Stimulated activated CD8-positive, alpha-beta memory T cell treated with anti-CD3 and anti-CD28 coated beads, Interleukin-15, amount 100 ng/mL, for 48 hours (primary cell): ENCODE measurements at places on chromosomes 16 and 17.

- peak; percentile 47 for DNase-seq
Observed at GRCh38 chr17:50117202-50118051, 12.5 kb downstream of the SAMD14 start.

DNA sequence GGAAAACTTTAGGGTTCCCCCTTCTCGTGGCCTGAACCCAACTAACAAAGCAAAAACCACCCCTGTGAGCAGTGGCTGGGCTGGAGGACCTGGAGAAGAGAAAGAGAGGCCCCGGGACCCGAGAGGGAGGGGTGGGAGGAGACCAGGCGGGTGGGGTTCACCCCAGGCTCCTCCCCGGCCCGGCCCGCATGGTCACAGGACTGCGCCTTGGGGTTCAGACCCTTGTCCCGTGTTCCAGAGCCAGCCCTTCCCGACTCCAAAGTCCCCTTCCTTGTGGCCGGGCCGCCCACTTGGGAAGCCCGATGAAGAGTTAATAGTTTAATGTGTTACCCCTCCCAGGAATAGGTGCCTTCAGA is 852 bp downstream of the MARVELD3 start:
- DNase-seq = no peak

GRCh38 chr17:73589363-73589980 is 54.8 kb downstream of the SDK2 start:
- no peak for DNase-seq

DNA sequence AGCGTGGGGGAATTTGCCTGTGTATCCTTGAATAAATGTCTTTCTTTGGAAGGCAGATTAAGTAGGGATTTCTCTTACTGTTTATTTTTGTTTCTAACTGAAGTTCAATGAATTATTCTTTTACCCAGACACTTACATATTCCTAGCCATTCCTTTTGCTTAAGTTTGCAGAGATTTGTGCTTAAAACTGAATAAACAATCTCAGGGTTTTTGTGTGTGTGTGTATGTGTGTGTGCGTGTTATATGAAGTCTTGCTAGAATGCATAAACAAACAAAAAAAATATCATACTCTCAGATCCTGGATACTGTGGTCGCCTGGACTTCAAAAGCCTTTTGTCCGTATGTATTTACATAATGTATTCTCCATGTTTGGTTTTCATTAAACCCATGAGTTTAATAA is 672.8 kb downstream of the MAF start:
- no peak for DNase-seq

- DNase-seq = no peak
Observed at GRCh38 chr17:11240841-11241610, at the start of gene SHISA6. Gene SHISA6, plus strand, starts transcription at chr17:11241213.

DNA sequence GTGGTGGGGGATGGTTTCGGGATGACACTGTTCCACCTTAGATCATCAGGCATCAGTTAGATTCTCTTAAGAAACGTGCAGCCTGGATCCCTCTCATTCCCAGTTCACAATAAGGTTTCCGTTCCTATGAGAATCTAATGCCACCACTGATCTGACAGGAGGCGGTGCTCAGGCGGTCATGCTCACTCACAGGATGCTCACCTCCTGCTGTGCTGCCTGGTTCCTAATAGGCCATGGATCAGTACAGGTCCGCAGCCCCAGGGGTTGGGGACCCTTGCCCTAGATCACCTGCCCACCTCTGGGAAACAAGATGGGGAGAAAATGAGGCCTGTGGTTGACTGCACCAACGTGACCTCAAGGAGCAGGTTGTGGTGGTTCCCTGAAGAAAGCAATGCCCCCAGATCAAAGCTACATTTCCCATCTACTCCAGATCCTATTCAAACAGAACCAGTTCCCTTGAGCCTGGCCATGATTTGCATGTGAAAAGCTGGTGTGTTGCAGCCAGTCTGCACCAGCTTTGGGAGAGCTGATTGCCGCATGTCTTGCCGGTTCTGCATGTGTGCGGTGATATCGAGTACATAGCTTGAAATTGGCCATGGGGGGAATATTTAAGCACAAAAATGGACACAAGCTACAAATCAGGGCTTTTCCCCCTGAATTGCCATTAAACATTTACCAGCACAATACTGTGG is 183.2 kb upstream of the HSBP1 start:
- no peak for DNase-seq

DNA sequence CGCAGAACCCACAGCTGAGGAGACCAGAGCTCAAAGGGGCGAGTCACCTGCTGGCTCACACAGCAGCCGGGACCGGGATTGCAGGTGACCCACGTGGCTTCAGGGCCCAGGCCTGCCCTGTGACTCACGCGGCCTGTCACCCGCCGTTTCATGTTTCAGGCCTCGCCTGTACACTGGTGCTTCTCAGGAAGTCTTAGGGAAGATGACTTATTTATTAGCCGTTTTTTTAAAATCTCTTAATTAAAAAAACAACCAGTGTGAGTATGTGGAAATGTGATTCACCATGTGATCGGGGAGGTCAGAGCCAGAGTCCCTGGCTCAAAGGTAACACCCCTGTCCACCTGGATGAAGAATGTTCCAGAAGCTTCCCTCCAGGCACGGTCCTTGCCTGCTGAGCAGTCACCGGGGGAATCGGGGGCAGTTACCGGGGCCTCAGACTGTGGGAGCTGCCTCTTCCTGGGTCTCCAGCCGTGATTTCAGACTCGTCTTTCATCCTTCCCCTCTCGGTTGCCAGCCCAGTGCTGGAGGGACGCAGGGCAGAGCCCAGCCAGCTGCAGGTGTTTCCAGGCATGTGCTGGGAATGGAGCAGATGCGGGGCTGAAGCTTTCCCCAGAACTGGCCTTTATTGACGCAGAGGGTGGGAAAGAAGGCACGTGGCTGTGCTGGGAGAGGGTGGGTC is 49.3 kb downstream of the CMIP start:
- DNase-seq = peak; percentile 58

- no peak for DNase-seq
Observed at GRCh38 chr16:62077998-62078397, 41.8 kb upstream of the CDH8 start.

DNA sequence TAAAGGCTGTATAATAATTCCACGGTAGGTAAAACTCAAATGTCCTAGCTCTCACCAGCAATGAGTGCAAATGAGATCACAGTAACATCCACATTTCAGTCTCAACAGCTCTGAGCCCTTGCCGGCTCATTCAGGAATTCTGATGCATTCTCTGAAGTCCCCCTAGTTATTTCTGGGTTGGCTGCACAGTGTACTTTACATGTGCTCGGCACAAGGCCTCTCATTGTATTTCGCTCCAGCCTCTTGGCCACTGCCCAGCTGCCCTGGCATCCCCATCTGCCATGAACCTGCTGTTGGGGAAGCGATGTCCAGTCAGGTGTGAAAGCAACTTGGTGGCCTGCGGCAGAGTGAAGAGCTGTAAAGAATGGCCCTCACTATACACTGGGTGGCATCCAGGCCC is 14.3 kb downstream of the PRCD start:
- DNase-seq = no peak

GRCh38 chr16:75052481-75053202 is 53.8 kb downstream of the ZNRF1 start:
- DNase-seq = no peak

DNA sequence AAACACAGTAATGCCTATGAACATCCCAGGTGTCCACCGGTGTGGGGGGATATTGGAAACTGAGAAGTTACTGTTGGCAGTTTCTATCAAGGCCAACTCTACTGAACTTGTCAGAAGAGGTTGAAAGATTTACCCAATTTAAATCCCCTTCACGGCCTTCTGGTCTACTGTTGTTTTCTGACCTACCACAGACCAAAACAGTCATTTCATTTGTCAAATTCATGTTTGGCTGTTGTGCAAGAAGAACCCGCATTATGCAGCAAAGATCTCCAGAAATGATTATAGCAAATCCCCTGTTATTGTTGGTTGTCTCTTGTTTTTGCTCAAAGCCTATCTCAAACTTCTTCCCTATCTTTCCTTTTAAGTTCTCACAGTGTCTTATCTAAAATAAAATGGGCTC is 73.1 kb upstream of the MAF start:
- DNase-seq = no peak

GRCh38 chr17:38898812-38899348 is 26.5 kb upstream of the LASP1NB start:
- peak; percentile 89 for DNase-seq

GRCh38 chr16:2037647-2038381 is 9.8 kb downstream of the NTHL1 start:
- DNase-seq = no peak

DNA sequence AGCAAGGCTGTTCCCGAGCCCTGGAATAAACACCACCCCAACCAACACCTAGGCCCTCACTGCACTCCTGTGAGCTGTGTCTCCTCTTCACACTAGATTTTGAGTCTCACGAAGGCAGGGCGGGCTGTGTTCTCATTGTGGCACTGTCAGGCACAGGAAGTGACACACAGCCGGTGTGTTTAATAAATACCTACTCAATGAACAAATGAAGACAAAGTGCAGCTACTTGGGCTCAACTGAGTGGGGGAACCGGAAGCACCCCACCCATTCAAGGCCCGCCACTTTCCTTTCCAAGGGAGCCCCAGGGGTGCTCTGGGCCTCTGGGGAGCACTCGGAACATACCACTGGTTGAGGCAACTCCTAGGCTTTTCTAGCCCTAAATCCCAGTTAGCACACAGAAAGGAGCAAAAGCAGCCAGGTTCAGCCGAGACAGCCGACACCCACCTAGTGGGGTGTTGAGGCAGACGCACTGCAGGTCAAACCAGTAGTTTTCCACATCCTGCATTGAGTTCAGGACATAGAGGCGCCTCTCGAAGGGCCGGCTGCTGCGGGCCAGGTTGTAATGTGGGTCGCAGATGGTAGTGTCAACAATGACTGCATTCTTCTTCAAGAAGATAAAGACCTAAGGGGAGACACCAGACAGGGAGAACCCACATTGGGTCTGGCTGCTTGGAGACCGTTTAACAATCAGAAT is 57.7 kb downstream of the GTF3C1 start:
- DNase-seq = no peak

- no peak for DNase-seq
Observed at GRCh38 chr17:78706271-78706915, 75.7 kb downstream of the CYTH1 start.

- no peak for DNase-seq
Observed at GRCh38 chr17:57600074-57600473, 145.0 kb downstream of the CCDC182 start.

GRCh38 chr17:62696726-62697490 is 69.4 kb downstream of the MRC2 start:
- DNase-seq = no peak

- no peak for DNase-seq
Observed at GRCh38 chr16:86906623-86907022, 328.3 kb downstream of the FOXL1 start.
